Stimulated activated CD4-positive, alpha-beta T cell treated with anti-CD3 and anti-CD28 coated beads, Interleukin-4, amount 100 ng/mL, for 4 hours (primary cell): ENCODE measurements at places on chromosomes 7 and 10.

DNA sequence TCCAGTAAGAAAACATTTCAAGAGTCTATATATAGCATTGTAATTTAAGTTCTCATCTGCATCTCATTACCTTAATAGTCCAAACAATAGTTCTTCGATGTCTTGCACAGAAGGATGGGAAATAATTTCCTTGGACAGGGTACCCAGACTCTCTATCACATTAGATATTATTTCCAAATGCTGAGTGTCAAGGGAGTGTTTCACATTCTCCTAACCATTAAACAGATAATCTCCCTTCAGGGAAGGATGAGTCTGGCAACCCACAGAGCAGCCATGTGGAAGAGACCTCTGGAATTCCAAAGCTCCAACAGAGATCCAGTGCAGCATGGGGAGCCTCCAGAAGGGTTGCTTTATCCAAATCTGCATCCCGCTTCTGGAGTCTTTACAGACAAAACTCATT lies 89.6 kb downstream of the FZD1 start:
- no peak for DNase-seq

DNA sequence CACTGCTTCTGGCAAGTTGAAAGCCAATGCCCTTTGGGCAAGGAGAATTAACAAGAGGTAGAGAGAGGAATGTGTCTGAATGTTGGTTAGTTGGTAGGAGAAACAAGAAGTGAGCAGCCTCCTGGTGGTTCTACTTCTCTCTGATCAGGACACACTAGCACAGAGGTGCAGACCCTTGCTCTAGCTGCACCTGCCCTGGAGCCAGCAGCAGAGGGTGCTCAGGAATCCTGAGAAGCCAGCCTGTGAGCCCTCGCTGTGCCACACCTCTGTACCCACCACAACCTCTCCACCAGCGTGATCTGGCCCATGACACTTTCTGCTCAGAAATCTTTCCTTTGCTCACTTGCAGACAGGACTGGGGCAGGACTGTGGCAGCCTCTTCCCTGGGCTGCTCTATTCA lies 364.7 kb downstream of the RPS24 start:
- DNase-seq, result no peak

GRCh38 chr7:47347346-47347745 lies 234.6 kb downstream of the TNS3 start:
- DNase-seq, result no peak

- DNase-seq, result no peak
These were observed 101.6 kb downstream of the CUL2 start for GRCh38 chr10:34988397-34989067.

- no peak for DNase-seq
These were observed 641.8 kb upstream of the SEMA3D start for GRCh38 chr7:85828614-85829013.

DNA sequence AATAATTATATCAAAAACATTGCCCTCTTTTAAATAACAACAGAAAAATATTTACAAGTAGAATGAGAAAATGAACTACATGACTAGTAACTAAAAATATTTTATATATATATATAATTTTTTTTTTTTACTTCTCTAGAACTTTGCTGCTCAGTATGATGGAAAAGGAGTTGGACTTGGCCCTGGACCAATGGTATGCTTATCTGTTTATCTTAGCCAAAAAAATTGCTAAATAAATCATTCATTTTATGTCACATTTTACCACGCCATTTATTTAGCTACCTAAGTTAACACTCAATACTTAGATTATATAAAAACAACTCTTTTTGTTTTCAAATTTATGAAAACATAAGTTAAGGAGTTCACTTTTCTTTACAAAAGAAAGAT lies 6.7 kb downstream of the COL1A2 start:
- no peak for DNase-seq

DNA sequence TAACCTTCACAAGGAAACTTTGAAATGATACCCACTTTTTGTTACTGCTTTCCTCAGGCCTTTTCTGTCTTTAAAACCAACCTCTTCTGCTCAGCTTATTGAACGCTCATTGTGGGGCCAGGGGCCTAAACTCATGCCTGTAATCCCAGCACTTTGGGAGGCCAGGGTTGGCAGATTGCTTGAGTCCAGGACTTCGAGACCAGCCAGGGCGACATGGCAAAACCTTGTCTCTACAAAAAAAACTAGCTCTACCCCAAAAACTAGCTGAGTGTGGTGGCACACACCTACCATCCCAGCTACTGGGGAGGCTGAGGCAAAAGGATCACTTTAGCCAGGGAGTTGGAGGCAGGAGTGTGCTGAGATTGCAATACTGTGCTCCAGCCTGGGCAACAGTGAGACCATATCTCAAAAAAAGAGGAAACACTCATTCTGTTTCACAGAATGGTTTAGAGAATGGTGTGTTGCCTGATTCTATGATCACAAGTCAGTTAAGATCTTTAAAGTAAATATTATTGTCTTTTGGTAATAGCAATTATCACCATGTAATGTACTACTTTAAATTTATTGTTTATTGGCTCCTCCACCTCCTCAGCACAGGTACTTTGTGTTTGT lies 51.1 kb downstream of the KCTD7 start:
- DNase-seq, result no peak

DNA sequence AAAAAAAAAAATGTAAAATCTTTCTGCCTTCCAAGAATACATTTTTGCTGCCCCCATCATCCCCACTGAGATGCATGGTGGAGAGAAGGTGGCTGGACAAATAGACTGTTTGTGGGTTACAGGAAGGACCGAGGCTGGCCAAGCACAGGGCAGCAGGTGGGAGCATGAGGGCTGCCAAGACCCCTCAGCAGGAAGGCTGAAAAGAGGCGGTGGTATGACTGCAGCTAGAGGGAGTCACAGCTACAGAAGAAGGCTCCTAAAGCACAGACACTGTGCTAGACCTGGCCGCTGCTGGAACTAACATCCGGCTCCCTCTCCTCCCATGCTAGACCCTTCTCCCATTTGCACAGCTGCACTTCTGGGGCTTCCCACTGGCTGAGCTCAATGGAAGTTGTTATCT lies 289.6 kb downstream of the TCERG1L start:
- DNase-seq, result no peak

- DNase-seq, result no peak
These were observed 45.1 kb upstream of the PTF1A start for GRCh38 chr10:23147035-23147434.

- DNase-seq, result no peak
These were observed 13.4 kb downstream of the WDFY4 start for GRCh38 chr10:48697821-48698764.

GRCh38 chr7:133625046-133625445 lies 372.2 kb downstream of the EXOC4 start:
- DNase-seq, result no peak

GRCh38 chr10:106765241-106765754 lies 399.2 kb downstream of the SORCS1 start:
- DNase-seq, result no peak

DNA sequence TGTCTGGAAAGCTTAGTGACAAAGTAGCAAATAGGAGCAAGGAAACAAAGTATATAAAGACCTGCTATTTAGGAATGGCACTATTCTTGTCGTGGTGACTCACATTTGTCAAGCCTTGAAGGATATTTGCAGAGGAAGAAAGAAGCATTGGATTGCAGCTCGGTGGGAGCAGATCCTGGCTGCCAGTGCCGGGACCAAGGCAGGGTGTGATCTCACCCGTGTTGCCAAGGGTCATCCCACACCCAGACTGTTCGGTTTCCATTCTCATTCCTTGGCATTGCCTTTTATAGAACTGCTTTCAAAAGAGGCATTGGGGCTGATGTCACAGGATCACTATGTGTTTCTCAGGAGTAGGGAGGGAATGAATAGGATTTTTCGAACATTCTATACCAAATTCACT lies 176.2 kb downstream of the GALNT17 start:
- DNase-seq, result no peak

DNA sequence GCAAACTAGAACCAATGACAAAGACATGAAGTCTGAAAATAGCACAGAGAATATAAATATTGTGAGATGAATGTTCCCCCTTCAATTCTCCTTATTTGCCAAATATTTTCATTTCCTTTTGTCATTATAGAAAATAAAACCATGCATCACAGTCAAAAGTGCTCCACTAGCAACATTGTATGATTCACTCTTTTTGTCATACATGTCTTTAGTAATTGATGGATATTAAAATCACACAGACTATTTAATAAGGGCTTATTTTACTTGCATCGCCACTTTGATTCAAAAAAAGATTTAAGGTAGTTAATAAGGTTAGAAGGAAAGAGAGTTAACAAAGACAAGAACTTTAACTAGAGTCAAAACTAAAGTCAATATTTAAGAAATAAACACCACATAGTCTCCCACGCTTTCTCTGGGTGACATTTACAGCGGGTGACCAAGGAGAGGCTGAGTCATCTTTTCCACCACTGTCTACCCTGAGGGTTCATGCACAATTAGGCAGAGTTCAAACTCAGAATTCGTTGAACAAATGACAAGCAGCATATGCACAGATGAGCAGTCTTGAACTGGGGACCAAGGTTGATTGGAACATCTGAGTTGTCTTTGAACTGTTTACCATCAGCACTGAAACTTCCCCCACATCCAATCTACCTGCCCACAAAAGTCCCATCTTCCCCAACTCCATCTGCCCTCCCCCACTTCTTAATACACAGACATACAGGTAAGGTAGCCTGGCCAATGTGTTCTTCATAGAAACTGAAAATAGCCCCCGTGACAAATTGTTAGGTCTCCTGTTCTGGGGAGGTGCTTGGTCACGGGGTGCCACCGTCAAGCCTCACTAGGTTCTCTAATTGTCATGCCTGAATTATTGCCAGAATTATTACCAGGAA lies 42.5 kb downstream of the C7orf25 start:
- peak; percentile 51 for DNase-seq

GRCh38 chr10:117860823-117861222 lies 185.9 kb downstream of the RAB11FIP2 start:
- DNase-seq, result no peak

DNA sequence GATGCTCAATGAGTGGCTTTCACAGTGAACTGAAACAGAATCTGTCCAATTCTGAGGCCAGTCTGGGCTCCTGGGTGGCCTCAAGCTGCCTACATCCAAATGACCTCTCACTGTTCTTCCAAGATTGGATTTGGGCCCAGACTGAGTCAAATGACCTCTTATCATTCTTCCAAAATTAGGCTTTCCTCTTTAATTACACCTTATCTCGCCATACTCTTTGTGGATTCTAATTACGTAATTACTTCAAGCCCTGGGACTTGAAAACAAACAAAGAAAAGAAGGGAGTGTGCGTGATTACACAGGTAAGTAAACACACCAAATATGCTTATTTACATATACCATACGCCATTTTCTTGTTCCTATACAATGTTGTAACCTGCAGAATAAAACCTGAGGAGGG lies 18.8 kb downstream of the SORBS1 start:
- DNase-seq, result no peak

- no peak for DNase-seq
These were observed 73.8 kb downstream of the OAT start for GRCh38 chr10:124344931-124345330.

- no peak for DNase-seq
These were observed 60.9 kb downstream of the MAD1L1 start for GRCh38 chr7:2171855-2172254.

DNA sequence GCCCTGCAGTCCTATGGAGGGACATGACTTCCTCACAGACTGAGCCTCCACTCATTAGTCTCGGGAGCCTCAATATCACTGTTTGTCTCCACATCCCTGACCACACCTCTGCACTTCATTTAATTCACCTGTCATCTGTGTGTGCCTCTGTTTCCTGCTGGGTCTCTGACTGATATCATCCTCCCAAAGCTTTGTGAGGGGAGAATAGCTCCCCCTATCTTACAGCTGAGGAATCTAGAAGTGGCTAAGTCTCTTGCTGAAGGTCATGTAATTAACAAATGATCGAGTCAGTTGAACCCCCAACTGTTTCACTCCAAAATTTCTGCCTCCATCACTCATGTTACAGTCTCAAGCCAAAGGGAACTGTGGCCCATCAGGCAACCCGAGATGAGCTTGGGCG lies 5.5 kb upstream of the CPXM2 start:
- DNase-seq, result no peak

GRCh38 chr10:69362471-69362954 lies 54.2 kb downstream of the TACR2 start:
- no peak for DNase-seq

- no peak for DNase-seq
These were observed 51.4 kb upstream of the PFKFB3 start for GRCh38 chr10:6151087-6151977.

DNA sequence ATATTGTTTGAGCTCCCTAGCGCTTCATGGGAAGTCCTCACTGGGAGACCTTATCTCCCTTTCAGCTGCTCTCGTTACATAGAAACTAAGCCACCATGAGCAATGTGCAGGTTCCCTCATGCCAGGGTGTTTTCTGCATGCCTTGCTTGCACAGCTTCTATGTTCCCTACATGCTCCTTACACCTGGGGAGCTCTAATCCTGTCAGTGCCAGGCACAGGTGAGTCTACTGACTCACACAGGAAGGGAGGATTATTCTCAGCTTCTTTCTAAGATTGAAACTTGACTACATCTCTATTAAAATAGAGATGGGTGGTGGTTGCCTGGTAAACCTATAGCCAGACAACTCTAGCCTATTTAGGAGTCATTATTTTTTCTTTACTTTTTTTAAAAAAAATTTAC lies 375.7 kb upstream of the CDC14C start:
- no peak for DNase-seq

GRCh38 chr10:59025981-59026765 lies 150.3 kb upstream of the PHYHIPL start:
- no peak for DNase-seq

- DNase-seq, result no peak
These were observed 717.3 kb downstream of the XPNPEP1 start for GRCh38 chr10:109205929-109206585.

- no peak for DNase-seq
These were observed 64.2 kb downstream of the PHYHIPL start for GRCh38 chr10:59240582-59241183.
